ENCODE measurements at places on chromosomes 6 and 20. TPM values are rescaled to one million over a fixed set of nuclear protein-coding genes. Genes with fewer than 3 reads are reported as not detected.

GRCh38 chr20:11249683-11250082 is 575.9 kb upstream of the JAG1 start:
- no peak for DNase-seq

DNA sequence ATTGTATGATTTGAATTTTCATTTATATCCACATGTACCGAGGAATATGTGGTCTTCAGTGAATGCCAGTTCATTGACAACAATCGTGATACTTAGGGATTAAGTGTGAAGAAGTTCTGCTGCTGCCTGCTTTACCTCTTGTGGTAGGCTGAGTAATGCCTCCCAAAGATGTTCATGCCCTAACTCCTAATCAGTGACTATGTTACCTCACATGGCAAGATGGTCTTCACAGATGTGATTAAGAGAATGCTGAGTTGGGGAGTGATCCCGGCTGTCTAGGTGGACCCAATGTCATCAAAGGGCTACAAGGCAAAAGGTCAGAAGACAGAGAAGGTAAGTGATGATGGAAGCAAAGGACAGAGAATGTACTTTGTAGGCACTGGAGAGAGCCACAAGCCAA is 181.0 kb downstream of the FOXC1 start:
- DNase-seq = no peak

OR10C1 gene
- not detected for total RNA-seq

PLCB1 gene
- total RNA-seq = 45.5 TPM

DNA sequence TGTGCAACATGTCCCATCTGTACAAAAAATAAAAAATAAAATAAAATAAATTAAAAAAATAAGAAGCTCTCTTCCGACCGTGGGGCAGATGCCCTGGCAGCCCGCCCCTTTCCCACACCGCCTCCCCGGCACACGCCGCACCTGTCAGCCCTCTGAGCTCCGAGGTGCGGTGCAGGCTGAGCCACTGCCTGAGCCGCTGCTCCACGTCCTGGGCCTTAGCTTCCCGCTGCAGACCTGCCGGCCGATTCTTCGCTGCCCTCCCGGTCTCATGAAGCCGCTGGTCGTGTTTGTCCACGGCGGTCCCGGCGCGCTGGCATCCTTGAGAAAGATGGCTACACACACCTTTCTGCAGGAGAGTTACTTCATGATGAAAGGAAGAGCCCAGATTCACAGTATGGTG is 10.7 kb upstream of the CLPSL2 start:
- DNase-seq = no peak

SAMD5 gene
- total RNA-seq = 1.4 TPM

DNA sequence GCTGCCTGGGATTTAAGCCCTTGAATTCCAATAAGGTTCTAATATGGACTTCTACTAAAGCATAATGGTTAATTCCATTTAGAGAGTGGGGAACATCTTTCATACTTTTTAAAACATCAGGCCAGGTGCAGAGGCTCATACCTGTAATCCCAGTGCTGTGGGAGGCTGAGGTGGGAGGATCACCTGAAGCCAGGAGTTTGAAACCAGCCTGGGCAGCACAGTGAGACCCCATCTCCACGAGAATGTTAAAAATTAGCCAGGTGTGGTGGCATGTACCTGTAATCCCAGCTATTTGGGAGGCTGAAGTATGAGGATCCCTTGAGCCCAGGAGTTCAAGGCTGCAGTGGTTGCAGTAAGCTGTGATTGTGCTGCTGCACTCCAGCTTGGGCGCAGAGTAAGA is 35.0 kb downstream of the E2F3 start:
- no peak for DNase-seq

GRCh38 chr6:99402448-99402847 is 8.5 kb upstream of the COQ3 start:
- no peak for DNase-seq

NRSN1 gene
- not detected for total RNA-seq

DNA sequence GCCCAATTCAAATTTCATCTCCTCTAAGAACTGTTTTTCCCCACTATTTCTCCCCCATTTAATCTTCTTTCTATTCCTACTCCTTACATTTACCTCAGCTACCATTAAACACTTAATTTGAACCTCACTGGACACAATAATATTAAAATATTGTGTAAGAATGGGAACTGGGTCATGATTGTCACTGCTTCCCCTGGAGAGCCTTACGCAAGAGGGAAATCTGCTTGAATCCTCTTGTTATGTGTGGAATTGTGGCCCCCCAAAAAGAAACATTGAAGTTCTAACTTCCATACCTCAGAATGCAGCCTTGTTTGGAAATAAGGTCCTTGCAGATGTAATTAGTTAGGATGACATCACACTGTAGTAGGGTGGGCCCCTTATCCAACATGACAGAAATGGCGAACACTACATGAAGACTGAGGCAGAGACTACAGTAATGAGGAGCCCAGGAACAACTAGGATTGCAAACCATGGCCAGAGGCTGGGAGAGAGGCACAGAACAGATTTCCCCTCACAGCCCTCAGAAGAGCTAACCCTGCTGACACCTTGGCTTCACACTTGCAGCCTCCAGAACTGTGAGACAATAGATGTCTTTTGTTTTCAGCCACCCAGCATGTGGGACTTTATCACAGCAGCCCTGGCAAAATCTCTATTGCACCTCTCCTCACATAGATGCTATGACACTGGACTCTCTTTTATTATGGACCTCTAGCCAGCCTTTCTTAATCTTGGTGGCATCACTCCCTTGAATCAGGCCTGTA is 29.9 kb downstream of the HIVEP2 start:
- DNase-seq = no peak

DNA sequence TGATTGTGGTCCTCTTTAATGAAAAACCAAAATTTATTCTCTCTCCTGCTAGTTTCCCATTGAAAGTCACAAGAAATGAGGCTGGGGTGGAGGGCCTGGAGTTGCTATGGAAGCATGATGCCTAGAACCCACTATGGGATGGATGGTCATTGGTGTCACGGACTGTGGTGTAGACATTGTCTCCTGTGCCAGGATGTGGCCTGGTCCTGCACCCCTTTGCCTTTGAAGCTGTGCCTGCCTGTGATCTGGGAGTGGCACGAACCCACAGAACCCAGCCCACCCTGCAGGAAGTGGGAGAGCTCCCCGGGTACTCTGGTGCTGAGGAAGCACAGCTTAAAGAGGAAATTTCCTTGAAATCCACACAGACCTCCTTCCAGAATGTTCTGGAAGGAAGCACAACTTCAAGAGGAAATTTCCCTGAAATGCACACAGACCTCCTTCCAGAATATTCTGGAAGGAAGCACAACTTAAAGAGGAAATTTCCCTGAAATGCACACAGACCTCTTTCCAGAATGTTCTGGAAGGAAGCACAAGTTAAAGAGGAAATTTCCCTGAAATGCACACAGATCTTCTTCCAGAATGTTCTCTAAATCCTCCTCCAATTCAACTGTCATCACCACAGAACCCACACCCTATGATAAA is 105.6 kb downstream of the CDH26 start:
- no peak for DNase-seq

GRCh38 chr6:116008470-116009243 is 52.0 kb downstream of the FRK start:
- DNase-seq = no peak

DNA sequence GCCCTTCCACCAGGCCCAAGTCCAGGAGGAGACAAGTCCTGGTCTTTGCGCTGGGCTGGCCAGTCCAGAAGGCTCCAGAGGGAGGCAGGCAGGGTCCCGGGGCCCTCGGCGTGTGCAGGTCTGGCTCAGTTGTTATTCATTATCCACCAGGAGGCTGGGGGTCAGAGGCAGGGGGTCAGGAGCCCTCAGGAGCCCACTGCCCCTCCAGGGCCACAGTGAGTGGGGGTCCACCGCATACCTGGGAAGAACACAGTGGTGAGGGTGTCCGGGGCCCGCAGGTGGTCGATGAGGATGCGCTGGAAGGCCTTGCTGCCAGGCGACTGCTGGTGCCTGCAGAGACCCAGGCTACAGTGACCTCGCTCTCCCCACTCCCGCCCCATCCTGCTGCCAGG is 4.4 kb upstream of the C20orf144 start:
- no peak for DNase-seq

MOG gene
- 2.4 TPM for total RNA-seq

TCEA2 gene
- total RNA-seq = 17.8 TPM

TCF21 gene
- 16.5 TPM for total RNA-seq
